Cortex of kidney (tissue), 1 donor: ENCODE measurements at places on chromosomes 4 and X.

- no peak for DNase-seq
These were observed 958.6 kb downstream of the STIM2 start for GRCh38 chr4:27819246-27819645.

DNA sequence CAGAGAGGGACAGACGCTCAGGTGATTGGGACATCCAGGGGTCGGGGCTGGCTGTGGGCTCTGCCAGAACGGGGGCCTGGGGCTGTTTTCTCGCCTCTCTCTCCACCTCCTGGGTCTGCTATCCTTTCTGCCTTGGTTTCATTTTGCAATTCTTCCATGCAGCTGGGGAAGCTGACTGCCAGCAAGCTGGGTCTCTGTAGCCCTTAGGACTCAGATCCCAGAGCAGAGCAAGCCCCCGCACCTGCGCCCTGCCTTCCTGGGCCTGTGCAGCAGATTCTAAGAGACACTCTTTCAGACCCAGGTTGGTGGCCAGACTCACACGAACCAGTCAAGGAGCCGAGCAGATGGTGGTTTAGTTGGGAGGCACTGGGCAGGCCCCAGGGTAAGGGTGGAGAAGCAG, 59.1 kb upstream of the GRPEL1 start:
- DNase-seq, result no peak

- DNase-seq, result no peak
These were observed 24.6 kb downstream of the BEX3 start for GRCh38 chrX:103400931-103401330.

- no peak for DNase-seq
These were observed 179.0 kb downstream of the KCNIP4 start for GRCh38 chr4:21769404-21770147.

GRCh38 chrX:110204986-110205385, 112.9 kb downstream of the AMMECR1 start:
- no peak for DNase-seq

- no peak for DNase-seq
These were observed 5.9 kb downstream of the TIMP1 start for GRCh38 chrX:47587906-47588735.

GRCh38 chr4:7209699-7210098, 17.4 kb downstream of the SORCS2 start:
- no peak for DNase-seq

DNA sequence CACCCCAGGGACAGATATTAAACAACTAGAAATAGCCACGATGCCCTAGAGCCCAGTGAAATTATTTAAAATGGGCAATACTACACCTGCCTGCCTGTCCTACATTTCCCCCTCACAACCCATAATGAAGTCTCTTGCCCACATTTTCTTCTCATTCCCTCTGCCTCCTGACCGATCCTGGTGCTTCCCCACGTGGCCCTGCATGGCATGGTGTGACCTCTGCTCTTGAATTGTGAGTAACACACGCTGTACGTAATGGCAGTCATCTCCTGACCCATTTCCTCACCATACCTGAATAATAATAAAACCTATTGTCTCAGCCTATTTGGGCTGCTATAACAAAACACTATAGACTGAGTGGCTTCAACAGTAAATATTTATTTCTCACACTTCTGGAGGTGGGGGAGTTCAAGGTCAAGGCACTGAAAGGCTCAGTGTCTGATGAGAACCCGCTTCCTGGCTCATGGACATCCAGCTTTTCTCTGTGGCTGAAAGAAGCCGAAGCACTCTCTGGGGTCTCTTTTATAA, 77.0 kb upstream of the ENPP6 start:
- DNase-seq, result no peak

DNA sequence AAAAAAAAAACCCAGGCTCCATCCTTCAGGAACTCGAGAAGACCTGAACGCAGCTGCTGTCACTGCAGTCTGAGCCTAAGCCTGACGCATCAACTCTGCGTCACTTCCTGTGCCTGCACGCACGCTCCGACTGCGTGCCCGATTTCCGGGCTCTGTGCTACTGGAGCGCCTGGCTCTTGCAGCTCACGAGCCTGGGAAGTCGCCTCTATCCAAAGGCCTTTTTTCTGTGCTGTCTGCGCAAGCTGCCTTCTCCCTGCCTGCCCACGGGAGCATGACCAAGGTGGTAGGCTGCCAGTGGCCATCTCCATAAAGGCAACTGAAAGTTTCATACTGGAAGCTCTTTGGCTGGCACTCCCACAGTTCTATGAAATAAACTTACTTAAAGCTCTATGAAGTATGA, 9.9 kb upstream of the GASK1B start:
- no peak for DNase-seq

DNA sequence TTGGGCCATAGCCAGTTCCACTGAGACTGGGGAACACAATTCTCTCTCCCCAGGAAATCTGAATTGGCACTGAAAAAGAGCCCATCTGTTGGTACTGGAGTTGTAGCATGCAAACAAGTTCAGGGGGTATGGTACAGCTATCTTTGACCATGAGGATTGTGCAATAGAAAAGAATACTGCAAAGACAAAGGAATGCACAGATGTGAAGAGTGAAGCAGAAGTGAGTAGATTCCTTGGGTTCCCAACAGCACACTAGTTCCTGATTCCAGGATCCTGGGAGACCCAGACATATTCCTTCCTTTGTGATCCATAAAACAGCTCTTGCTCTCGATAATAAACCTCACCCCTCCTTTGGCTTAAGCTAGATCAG, 43.3 kb upstream of the CTAG2 start:
- DNase-seq, result no peak

DNA sequence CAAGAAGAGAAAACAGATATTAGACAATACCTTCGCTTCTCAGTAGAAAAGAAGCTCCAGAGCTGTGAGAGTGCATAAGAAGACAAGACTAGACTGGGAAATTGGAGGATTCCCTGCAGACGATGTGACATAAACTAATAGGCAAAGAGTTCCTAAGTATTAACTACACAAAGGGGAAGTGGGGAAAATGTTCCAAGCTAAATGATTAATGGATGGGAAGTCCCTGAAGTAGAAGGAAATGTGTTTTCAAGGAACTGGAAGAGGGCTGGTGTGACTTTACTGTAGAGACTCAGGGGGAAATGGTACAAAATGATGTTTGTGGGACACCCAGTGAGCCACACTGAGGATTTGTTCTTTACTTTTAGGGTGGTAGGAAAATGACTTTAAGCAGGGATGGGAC, 69.7 kb upstream of the DCLK2 start:
- DNase-seq, result no peak

DNA sequence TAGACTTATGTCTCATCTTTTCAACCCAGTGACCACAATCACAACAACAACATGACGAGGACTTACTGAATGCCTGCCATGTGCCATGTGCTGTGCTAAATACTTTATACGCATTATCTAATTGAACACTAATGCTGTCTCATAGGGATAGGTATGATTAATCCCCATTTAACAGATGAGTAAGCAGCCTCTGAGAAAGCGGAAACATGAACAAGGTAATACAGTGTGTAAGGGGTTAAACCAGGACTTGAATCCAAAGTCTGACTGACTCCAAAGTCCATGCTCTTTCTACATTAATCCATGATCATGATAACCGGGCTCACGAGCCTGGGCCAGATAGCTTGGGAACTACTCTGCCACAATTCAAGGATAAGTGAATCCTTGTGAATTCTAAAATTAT, 105.3 kb upstream of the MBNL3 start:
- DNase-seq, result no peak

DNA sequence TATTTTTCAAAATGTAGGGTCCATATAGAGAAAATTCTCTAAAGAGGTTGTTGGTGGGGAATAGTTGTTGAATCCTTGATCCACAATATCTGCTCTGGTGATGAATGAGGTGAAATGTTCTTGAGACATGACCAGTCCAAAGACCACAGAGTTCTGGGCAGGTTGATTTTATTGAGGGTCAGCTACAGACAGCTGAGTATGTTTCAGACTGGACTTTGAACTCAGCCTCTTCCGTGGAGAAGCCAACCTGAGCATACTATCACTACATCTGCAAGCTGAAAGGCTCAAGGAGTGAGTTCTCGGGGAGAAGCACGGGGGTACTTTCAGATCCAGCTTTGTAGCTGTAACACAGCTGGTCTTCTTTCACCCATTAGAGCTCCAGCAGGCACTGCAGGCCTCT, 168.4 kb upstream of the NPY2R start:
- no peak for DNase-seq

GRCh38 chr4:23084559-23085248, 392.0 kb downstream of the GBA3 start:
- no peak for DNase-seq

DNA sequence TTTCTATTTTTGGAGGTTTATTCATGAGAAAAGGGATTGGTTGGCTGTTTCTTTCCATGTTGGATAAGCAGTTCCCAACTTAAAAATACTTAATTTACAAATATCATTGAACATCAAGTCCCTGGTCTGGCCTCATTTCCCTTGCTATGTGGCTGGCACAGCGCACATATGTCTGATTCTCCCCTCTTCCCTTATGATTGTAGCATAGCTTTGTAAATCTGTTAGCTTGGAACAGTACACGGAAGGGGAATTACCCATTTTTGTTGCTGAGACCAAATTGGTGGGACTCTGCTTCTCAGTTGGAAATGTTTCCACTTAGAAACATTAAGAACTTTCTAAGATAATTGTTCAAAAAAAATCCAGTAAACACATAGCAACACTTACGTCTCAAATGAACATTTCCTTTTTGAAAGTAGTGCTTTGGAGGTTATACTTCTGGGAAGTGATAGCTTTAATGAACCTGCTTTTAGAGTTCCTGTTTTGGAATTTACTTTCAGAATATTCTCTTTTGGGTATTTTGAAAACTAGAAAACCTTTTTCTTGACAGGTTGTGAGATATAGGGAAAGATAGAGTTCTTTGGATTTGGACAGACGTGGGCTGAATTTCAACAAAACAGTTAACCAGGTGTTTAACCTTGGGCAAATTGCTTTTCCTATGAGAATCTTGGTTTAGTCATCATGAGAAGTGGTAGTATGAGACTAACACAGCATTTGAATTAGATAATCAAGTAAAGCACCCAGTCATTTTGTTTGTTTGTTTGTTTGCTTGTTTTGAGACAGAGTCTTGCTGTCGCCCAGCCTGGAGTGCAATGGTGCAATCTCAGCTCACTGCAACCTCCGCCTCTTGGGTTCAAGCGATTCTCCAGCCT, 47.3 kb downstream of the STIM2 start:
- DNase-seq, result no peak

DNA sequence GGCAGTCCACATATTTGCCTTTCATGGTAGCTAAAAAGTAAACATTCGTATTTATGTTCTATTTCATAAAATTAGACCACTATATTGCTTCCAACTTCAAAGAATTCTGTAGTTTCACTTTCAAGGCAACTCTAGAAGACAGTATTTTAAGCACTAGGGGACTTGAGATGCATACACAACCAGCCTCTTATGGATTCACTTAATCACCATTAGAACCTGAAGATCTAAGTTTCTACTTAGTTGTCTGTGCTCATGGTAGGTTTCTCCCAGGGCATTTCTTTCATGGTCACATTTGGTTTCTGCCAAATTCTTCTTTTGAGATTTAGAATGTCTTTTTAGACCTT, 209.9 kb upstream of the HCCS start:
- no peak for DNase-seq

- no peak for DNase-seq
These were observed 56.5 kb upstream of the ARX start for GRCh38 chrX:25072247-25072646.

DNA sequence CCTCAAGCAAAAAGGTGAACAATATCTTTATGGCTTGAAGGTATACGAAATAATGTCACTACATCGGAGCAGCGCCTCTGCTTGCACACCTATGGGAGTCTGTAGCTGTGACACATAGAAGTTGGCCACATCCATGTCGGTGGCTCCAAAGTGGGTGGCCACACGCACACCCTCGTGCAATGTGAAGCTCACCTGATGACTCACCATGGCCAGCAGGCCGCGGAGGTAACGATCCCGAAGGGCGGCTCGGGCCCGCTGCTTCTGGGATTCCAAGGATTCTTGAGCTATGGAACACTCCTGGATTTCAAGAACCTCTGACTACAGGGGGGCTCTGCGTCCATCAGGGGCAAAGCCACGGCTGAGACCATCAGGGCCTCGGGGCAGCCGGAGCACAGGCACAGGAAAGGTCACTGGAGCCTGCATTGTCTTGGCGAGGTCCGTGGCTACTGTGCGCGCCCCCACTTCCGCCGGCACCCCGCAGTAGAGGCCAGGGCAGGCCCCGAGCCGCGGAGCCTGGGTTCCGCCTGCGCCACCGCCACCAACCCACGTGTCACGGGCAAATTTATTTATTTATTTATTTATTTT, 25.2 kb downstream of the NYX start:
- DNase-seq, result no peak

DNA sequence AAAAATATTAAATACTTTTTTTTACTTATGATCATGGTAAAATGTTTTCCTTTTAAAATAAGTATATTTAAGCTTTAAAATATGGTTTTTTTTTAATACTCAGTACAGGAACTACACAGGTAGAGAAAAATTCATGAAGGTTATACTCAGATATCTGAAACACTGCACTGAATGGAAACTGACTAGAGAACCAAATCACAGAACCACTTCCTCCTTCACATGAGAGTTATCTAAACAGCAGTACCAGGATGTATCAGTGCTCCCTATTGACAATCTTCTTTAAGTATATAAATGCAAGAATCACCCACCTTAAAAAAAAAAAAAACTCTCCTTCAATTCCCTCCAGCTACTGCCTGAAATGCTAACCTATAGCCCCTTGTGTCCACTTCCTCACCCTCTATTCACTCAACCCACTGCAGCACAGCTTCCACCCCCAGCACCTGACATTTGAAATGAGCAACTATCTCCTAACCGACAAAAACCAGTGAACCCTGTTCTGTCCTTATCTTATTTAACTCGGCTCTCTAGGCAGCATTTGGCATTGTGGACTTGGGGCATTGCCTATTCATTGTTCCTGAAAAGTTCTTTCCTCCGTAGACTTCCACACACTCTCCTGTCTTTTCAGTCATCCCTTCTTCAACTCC, 9.1 kb downstream of the SLC7A3 start:
- DNase-seq, result no peak

DNA sequence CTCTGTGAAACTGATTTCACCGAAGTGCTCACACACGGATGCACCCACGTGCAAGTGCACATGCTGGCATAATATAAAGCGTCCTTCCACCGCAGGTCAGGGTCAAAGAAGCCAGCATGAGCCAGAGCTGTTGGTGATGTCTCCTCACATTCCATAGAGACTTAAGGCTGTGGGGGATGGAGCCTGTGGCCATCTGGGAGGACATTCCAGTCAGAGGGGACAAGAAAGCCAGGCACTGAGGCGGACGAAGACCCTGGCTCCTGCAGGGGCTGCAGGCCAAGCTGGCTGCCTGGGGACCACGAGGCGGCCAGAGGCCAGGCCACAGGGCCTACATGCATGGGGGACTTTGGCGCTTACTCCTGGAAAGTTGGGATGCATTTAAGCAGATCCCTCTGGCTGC, 7.7 kb downstream of the RNF212 start:
- no peak for DNase-seq

GRCh38 chr4:120007191-120007871, 59.3 kb downstream of the MAD2L1 start:
- DNase-seq, result no peak

DNA sequence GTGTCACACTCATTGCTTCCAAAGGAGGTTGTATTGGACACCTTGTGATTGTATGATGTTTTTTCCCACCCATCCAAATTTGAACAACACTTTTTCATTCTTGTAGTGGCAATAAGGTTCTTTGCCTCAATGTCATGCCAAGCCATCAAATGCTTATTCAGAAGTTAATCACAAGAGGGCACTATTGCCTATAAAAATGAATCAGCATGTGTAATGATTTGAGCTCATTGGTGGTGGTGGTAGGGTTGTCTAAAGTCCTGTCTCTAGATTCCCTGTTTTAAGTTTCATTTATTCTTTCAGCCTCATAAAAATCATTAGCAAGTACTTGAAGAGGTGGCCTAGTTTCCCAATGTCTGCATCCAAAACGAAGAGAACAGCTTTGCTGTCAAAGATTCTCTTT, 37.0 kb downstream of the IRS4 start:
- no peak for DNase-seq
